Stromal cell of bone marrow (primary cell): ENCODE measurements at places on chromosomes 11 and 22.
A peak's percentile ranks its signal among the peaks of the same experiment; 100 is the strongest.

GRCh38 chr11:75465701-75466531, 32.9 kb upstream of the KLHL35 start:
- DNase-seq, result no peak

DNA sequence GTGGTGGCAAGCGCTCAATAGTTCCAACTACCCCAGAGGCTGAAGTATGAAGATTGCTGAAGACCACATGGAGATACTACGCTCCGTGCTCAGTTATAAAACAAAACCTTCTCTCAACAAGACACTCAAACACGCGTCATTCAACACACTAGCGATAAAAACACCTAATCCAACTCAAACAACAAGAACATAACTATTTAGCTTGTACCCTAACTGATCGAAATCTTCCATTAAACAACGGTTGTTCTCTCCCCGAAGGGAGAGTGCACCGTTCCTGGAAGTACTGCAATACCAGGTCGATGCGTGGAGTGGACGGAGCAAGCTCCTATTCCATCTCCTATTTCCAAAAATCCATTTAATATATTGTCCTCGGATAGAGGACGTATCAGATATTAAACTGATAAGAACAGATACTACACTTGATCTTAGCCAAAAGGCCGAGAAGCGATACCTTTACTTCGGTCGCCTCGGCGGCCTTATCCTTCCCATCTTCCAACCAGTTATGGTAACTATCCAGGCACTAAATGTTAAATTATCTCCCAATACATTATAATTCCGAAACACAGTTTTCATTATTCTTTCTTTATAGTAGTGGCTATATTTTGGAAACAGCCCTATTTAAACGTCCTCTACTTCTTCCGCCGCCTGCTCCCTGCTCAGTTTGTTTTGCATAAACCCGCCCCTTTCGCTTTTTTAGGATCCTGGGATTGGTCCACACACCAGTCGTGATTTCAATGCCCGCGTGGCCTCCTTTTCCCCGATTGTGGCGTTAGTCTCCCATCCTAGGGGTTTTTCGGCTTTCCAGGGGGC, 2.2 kb upstream of the WDR74 start:
- DNase-seq, result peak; percentile 99

DNA sequence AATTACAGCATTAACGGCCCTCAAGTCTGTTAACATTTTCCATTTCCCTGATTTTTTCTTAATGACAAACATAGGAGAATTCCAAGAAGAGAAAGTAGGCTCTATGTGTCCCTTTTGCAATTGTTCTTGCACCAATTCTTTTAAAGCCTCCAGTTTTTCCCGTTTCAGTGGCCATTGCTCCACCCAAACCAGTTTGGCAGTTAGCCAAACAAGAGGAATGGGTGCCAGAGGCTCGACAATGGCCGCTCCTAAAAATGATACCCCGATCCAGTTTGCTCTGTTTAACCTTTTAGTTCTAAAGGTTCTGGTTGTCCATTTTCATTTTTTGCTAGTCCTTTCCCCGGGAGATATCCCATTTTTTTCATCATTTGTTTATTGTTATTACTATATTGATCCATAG, 6.7 kb upstream of the DNAJB13 start:
- DNase-seq, result no peak

GRCh38 chr22:22815397-22816170, 72.0 kb upstream of the IGLL5 start:
- no peak for DNase-seq

DNA sequence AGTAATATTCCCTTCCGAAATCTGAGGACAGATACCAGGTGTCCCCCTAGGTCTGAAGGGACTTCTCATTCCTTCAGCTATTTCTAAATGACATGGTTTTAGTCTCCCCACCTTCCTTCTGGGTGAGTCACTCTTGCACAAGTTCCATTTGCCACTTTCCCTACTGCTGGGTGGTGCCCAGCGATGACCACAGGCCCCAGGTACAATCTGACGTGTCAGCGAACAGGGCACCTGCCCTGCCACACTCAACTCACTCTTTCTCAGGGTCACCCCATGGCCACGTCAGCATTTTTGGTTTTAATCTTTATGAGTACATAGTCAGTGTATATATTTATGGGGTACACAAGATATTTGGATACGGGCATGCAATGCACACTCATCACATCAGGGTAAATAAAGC, 17.2 kb downstream of the POU2AF1 start:
- DNase-seq, result no peak

GRCh38 chr11:108592591-108593213, 866 bp downstream of the EXPH5 start:
- no peak for DNase-seq

GRCh38 chr11:128579798-128580504, 7.4 kb downstream of the ETS1 start:
- no peak for DNase-seq

- DNase-seq, result no peak
Observed at GRCh38 chr11:86755146-86755545, 45.2 kb upstream of the PRSS23 start.

GRCh38 chr22:40367342-40367741, 3.1 kb upstream of the SGSM3 start:
- no peak for DNase-seq

DNA sequence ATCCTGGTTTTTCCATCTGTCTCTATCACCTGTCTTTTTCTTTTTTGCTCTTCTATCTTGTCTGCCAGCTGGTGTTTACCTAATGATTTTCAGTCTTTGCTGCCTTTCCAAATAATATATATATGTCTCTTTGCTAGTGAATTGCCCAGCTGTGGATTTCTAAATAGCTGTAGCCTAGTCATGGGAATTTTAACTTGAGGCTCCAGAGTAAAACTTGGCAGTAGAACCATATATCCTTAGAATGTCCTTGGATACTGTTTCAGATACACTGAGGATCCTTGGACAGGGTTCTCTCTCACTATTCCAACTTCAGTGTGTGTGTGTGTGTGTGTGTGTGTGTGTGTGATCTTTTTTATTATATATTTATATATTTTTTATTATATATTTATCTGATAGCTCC, 2285.3 kb downstream of the LRRC4C start:
- DNase-seq, result no peak

DNA sequence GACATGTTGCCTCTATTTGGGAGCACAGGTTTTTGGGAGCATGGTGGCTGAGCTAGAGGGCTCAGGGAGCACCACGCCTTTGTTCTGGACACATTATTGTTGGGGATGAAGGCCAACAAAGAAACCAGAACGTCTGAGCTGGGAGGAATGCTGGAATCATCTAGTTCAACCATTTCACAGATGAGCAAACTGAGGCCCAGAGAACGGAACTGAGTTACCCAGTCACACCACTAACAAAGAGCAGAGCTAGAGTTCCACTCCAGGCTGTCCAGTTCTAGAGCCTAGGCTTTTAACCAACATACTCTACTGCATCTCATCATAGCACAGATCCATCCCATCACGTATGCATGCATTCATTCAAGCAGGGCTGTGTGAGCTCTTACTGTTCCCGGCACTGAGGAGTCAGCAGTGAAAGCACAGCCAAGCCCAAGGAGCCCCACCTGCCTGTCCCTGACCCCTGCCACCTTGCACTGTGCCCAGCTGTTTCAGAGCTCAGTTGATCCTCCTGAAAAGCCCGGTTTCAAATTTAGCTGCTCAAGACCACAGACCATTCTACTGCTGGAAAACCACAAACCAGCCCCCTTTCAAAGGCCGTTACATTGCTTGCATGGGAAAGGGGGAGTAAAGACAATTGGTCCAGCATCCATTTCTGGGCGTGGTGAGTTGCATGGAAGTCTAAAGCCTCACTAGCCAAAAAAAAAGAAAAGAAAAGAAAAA, 16.9 kb upstream of the TCF20 start:
- DNase-seq, result no peak

DNA sequence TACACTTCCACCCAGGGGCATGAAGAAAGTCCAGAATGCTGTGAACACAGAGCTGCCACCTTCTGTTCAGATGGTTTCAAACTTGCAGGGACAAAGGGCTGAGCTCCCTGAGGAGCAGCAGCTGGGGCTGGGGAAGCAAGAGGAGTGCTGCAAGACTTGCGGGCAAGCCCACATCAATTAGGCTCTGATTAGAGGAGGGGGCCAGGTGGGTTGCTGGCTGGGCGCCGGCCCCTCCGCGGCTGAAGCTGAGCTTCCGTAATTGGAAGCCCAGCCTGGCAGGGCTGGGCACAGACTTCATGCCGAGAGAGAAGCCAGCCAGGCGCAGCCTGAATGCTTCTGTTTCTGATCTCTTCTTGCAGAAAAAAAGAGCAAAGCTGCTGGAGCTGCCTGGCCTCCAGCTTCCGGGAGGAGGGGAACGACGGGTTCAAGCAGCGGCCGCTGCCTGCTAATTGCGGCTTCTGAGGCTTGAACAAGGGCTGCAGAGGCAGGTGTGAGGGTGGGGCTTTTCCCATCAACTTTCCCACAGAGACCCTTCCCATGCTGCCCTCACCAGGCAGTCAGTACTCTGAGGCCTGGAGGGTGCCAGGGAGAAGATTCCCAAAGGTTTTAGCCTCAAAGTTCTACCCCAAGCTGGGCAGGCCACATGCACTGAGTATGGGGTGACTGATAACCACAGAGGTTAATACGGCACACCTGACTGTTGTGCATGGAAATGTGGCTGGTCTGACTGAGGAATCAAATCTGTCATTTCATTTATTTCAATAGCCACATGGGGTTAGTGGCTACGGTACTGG, 91.1 kb upstream of the LMO1 start:
- DNase-seq, result no peak

DNA sequence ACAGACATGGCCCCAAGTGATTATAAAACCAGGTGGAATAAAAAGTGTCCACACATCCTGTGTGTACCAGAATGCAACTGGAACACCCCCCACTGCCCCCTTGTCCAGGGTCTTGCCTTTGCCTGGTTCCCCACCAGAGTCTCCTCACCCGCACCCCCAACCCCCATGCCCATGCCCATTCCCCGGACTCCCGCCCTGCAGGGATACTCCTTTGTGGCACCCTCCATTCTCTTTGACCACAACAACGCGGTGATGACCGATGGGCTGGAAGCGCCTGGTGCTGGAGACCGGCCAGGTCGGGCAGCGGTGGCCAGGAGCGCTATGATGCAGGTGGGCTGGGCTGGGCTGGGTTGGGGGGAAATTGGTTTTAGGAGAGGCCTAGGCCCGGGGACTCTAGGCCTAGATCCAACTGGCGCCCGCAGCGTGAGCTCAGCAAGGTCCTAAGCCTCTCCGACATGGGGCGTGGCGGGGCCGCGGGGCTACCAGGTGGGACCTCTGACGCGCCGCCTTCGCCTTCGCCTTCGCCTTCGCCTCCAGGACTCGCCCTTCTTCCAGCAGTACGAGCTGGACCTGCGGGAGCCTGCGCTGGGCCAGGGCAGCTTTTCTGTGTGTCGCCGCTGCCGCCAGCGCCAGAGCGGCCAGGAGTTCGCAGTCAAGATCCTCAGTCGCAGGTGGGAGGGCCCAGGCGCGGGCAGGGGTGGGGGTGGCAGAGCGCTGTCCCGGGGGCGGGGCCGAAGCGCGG, 9.1 kb downstream of the RPS6KA4 start:
- DNase-seq, result no peak

DNA sequence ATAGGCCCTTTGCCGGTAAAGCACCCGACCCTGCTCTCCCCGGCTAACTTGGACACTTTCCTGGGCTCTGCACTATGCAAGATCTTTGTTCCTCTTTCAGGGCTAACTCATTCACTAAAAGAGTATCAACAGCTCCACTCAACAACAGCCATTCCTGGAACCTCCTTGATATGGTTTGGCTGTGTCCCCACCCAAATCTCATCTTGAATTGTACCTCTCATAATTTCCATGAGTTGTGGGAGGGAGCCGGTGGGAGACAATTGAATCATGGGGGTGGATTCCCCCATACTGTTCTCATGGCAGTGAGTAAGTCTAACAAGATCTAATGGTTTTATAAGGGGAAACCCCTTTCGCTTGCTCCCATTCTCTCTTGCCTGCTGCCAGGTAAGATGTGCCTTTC, 330.0 kb downstream of the TENM4 start:
- no peak for DNase-seq

- no peak for DNase-seq
Observed at GRCh38 chr11:65786786-65787636, at the start of gene OVOL1. TSS of gene OVOL1 (plus strand) at chr11:65787063. CDS start at chr11:65787374, 311 bp downstream.

GRCh38 chr22:22452211-22452610, 56.3 kb downstream of the ZNF280B start:
- DNase-seq, result no peak

DNA sequence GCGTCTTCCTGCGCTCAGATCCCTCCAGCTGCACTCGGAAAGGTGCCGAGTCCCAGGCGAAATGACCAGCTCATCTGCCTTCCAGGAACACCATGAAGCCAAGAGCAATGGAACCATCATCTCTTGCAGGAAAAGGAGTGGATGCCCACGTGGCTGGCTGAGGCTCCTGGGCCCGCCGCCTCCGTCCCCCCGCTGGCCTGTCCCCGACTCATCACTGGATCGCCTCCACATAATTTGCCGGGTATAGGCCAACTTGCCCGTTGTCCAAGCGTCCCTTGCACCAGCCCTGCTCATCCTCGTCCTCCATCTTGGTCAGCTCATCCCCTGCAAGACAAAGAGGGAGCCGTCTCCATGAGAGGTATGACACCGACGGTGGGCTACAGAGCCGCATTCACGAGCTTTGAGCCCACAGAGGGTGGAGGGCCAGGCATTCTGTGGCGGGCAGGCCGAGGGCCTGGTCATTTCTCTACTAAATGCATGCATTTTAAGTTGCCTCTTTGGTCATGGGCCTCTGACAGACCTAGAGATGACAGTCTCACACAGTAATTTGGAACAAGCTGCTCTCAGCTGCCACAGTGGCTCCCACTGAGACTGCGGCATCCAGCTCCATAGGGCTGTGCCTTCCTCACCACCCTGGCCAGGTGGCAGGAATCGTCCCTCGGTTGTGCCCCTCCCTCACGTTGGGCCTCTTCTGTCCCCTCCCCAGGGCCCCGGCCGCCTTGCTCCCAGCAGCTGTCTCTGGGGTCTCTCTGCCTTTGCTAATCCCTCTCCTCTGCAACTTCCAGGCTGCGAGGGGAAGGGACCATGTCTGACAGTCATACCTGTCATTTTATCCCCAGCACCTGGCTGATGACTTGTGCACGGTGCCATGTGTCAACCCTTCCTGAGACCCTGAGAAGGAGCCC, 14.3 kb upstream of the ARFGAP3 start:
- no peak for DNase-seq

DNA sequence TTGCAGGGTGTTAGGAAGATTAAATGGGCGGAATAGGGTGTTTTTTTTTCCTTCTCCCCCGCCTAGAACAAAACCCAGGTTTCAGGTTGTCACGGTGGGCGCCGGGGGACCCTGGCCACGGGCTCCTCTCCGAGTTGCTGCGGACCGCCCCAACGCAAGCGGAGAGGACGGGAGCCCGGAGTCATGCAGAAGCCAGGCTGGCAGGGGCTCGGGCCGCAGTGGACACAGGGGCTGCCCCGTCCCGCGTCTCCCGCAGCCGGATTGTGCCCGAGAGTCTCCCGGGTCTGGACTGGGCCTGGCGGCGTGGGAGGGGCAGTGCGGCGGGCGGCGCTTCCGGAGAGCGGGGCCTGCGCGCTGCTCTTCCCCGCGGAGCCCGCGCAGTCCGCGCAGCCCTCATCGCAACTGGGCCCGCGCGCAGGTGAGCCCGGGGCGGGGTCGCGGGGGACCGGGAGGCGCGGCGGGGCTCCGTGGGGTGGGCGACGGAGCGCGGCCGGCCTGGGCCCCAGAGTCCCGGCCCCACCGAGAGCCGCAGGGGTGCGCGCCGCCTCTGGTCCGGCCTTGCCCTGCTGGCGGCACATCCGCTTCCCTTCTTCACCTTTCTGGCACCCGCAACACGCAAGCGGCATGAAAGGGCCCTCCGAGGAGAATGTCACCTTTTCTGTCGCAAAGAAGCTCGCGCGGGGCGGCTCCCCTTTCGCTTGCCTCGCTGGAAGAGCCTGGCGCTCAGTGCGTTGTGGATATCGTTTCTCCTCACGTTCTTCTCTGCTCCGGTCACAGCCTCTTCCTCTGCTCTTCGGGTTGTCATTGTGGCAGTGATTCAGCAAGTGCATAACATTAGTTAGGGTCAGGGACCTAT, at the start of gene TIRAP:
Gene TIRAP, plus strand, starts transcription at position 358 of the 856 bp plus-strand sequence. CDS start 7,802 bp downstream, outside the sequence.
- no peak for DNase-seq

- no peak for DNase-seq
Observed at GRCh38 chr11:130404727-130405126, 23.7 kb downstream of the ADAMTS8 start.
